ENCODE measurements at places on chromosomes 6 and 20.
A peak's percentile ranks its signal among the peaks of the same experiment; 100 is the strongest.

DNA sequence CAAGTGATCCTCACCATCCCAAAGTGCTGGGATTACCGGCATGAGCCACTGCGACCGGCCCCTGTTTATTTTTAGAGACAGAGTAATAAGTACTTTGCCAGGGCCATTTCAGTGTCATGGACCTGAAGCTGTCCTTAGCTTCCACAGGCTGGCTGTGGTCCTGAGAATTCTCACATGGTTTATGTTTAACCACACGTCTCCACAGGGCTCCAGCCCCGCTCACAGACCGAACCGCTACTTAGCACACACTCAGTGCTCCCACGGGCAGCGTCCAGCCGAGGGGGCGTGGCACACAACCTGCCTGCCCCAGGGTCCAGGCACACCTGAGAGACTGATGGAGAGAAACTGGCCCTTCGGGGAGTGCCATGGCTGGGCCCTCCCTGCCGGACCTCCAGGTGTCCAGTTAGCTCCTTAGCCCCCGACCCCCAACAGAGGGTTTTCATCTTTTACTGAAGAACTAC is 11.7 kb downstream of the ACSS1 start:
- no peak for DNase-seq

- no peak for DNase-seq
Measured at GRCh38 chr20:38692436-38693411, 31.6 kb upstream of the SLC32A1 start.

DNA sequence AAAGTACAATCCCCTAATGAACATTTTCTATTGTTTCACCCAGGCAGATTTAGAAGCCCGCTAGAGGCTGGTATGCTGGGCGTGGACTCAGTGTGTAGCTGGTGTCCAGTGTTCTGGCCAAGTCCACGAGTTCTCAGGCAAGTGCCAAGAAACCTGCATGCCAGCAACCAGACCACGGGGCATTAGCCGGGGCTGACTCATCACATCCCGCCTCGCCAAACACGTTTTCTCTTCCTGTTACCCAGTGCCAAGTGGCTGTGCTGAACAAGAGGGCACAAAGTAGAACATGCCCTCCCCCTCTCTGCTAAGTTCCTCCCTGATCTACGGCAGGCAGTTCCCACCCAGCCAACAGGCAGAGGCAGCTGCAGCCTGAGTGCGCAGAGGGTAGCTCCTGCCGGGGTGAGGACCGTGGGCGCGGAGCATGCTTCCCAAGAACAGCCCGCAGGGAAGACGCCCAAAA is 29.6 kb downstream of the RAMACL start:
- DNase-seq, result peak; percentile 21

- DNase-seq, result no peak
Measured at GRCh38 chr6:150915131-150915879, 49.8 kb downstream of the MTHFD1L start.

DNA sequence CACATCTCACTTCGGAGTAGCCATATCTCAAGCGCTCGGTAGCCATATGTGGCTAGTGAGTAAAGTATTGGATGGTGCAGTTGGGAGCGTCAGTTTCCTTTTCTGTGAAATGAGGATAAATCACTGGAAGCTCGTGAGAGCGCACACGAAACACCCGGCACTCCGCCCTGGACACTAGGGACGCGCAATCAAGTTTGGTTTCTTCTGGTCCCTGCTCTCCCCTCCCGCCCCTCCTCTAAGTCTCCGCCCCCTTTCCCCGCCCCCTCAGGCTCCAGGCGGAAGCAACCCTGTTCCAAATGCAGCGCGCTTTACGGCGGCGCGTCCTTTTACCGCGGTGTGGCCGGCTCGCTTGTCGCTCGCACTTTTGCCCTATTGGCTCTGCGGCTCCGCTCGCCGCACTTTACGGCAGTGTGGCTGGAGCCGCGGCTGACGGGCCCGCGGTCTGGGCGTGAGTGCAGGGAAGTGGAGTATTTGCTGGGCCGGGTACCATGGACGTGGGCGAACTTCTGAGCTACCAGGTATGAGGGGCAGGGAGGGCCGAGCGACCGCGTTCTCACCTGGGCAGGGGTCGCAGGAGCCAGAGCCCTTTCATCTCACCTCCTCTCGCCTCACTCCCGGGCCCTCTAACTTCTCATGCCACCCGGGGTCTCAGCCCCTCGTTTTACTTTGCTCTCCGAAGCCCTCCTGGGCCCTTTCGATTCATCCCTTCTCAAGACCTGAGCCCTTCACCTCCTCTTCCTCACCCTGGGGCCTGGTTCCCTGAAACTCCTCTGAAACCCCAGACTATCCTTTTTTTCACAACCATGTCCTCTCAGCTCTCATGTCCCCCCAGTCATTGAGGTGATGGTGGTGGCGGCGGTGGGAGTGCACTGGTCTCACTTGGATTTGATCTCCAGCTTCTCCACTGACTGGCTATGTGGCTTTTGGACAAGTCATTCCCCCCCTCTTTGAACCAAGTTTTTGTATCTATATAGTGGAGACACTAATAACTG is at the start of gene CTNNBL1:
CTNNBL1 (plus strand) TSS at position 396 of the 992 bp plus-strand sequence; CDS start at position 489, 93 bp downstream.
- DNase-seq, result peak; percentile 98

DNA sequence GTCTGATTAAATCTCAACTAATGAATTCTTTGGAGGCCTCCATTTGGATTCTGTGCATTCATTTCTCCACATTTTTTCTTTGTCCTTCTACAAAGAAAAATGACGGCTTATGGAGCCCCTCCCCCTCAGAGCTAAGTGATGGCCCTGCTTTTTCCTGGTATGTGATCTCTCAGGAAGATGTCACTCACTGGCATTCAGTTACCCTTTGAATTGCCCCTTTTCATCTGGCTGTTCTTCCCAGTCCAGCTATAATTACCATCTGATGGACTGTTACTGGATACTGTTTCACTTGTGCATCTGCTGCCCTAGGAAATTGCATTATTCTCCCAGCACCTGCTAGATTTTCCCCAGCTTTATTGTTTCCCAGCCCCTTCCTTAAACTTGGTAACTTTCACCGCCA is 151.9 kb downstream of the CFAP61 start:
- DNase-seq, result no peak

Measured in CD4-positive, alpha-beta T cell treated with Interleukin-1 beta for 1 hour (primary cell).